ENCODE measurements at places on chromosomes 5 and 9.

DNA sequence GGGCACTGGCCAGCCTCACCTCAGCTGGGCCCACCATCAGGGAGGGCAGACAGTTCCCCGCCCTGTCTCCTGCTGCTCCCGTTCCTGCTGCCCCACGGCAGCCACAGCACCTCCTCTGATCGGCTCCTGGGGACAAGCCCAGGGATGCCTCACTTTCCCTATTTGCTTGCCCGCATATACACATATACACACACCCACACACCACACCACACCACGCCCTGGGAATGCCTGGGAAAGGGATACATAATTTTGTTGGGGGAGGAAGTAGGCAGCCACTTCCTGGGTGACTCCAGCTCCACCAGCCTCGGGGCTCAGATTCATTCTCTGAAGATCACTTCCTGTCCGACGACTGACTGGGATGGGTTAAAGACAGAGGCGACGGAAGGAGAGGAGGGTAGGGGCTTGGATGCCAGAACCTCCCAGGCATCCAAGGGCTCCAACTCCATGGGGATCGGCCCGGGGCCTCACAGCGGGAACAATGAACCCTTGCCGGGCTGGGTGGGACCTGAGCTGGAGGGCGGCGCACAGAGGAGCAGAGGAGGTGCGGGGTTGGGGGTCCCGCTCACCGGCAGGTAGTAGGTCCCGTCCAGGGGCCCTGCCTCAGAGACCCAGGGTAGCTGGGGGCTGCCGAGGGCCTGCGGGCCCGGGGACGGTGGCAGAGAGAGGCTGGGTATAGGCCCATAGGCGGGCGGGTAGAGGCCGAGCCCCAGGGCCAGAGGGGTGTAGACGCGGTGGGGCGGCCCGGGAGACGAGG, 2.0 kb upstream of the MZB1 start:
- no peak for DNase-seq

GRCh38 chr5:23820765-23821471, 313.5 kb downstream of the PRDM9 start:
- peak; percentile 41 for DNase-seq

GRCh38 chr5:92644266-92644886, 936.6 kb downstream of the NR2F1-AS1 start:
- DNase-seq: no peak

DNA sequence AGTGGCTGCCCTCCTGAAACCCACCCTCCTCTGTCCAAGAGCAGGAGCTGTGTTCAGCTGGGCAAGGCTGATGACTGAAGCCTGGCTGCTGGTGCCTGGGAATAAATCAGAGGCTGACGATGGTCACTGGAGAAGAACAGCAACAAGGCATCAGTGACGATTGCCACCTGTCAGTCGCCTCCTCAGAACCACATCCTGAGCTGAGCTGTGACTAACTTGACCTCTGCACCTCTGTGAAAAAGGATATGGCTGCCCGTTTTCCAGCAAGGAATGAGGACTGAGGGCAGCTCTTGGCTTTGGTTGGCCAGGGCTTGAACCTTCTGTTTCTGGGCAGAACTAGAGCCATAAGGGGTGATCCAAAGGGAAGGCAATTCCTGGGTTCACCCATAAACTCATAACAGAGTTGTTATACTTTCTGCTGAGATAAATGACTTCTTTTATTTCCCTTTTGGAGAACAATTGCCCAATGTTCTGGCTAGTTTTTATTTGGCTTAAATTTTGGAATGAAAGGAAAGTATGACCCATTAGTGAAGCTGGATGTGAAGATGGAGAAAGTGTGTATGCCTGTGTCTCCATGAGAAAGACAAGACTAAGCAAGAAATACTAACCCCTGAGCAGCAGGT, 40.1 kb downstream of the TRIP13 start:
- DNase-seq: no peak

DNA sequence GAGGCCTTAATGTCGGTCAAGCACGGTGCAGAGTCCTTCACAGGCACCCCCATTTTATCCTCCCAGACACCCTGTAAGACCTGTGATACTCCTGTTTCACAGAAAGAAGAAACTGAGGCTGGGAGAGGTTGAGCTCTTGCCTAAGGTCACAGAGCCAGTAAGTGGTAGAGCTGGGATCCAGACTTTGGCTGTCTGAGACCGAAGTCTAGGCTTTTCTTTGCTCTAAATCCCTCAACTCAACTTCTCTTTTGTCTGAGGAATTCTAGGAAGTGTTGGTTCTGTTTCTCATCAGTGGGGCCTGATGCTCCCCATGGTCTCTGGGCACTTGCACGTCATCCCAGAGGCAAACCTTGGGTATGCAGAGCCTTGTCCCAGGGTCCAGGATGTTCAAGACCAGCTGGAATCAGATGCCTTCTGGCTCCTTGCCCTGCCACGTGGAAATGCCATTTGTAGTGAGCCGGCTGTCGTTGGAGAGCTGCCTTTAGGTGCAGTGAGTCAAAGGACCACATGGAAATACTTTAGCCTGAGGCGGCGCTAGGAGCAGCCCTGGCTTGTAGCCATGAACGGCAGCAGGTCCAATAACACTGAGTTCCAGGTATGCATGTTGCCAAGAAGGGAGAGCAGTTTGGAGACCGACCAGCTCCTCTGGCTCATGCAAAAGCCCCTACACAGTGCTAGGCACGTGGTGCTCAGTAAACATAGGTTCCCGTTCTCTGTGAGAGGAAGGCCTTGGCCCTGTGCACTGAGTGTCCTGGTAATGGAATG, 9.2 kb downstream of the DCANP1 start:
- DNase-seq: no peak

DNA sequence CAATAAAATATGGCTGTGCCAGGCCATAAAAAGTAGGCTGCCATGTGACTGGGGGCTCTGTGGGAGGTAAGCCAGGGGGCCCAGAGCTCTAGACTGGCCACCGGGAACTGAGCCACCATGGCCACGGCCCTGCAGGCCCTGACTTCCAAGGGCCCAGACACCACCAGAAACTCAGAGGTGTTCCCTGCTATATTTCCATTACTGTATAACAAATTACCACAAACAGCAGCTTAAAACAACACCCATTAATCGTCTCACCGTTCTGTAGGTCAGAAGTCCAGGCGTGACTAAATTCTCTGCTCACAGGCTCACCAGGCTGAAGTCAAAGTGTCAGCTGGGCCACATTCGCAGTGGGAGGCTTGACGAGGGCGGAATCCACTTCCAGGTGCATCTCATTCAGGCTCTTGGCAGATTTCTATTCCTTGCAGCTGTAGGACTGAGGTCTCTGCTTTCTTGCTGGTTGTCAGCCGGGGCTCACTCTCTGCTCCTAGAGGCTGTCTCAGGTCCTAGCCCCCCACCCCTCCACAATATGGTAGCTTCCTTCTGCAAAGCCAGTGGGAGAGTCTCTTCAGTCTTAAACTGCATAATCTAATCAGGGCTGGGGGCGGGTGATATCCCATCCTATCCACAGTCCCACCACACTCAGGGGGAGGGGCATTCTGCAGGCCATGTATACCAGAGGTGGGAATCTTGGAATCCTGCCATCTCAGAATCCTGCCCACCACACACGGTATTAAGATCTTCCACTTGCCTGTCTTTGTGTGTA, 125.4 kb downstream of the C5orf15 start:
- DNase-seq: no peak

GRCh38 chr9:76166526-76166925, 227.7 kb downstream of the RFK start:
- DNase-seq: no peak

- DNase-seq: no peak
Measured at GRCh38 chr5:9892696-9893095, 262.5 kb upstream of the TAS2R1 start.

DNA sequence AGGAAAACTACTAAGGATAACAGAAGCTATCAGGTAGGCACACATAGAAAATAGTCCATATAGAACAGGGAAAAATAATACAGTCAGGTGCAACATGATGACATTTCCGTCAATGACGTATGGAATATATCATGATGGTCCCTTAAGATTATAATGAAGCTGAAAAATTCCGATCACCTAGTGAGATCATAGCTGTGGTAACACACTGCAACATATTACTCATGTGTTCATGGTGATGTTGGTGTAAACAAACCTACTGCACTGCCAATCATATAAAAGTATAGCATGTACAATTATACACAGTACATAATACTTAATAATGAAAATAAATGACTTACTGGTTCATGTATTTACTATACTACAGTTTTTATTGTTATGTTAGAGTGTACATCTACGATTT, 60.0 kb downstream of the MEGF9 start:
- DNase-seq: no peak

- no peak for DNase-seq
Measured at GRCh38 chr5:112491257-112491656, 72.2 kb upstream of the EPB41L4A start.

DNA sequence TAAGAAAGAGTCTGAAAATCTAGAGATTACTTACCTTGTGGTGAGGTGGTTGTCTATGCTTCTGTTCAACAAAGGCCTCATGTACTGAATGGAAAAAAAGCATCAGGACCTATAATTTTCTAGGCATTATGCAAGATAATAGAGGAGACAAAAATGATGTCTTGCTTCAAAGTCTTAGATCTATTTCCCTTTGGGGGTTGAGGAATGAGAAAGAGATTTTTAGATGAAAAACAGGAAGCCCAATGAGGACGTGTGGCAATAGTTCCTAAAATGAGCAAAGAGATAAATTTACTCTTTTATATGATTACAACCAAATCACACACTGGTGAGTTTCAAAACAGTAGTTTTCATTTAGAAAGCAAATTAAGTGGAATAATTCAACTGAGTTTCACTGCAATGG, 99.5 kb downstream of the GHR start:
- DNase-seq: no peak

GRCh38 chr9:14389146-14389545, 75.2 kb upstream of the NFIB start:
- no peak for DNase-seq

DNA sequence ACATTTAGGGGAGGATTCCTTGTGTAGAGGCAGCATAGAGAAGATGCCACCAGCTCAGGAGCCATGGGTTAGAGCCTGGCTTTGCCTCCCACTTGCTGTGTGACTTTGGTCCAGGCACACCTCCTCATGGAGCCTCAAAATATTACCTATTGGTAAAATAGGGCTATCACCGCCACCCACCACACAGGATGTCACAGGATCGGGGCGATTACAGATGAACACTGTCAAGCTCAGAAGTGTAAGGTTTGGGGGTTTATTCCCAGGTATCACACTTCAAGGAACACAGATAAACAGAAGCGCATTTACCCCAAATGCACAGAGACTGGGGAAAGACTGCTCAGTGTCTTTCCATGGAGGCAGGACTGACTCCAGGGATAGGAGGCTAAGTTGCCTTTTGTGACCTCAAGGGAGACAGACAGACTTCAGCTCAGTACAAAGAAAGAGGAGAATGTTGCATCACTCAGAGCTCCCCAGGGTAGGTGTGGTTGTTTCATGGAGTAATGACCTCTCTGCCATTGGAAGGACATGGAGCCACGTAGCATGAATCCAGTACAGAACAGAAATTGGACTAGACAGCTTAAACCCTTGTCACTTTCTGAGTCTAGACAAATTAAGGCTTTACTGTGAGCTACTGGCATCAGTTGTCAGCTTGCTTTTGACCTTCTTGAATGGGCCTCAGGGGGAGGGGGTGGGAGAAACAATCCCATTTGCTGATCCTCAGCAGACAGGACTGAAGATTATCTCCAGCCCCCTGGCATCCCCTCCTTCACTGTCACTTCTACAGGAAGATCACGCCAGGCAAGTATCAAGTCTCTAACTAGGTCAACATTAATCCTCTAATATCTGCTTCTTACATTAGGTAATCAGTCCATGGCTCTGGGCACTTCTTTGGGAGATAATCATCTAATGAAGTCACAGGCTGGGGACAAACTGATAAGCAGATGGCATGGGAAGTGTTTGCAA, 6.5 kb downstream of the TRAF1 start:
- DNase-seq: no peak

GRCh38 chr5:36519881-36520280, 86.5 kb upstream of the SLC1A3 start:
- DNase-seq: no peak

DNA sequence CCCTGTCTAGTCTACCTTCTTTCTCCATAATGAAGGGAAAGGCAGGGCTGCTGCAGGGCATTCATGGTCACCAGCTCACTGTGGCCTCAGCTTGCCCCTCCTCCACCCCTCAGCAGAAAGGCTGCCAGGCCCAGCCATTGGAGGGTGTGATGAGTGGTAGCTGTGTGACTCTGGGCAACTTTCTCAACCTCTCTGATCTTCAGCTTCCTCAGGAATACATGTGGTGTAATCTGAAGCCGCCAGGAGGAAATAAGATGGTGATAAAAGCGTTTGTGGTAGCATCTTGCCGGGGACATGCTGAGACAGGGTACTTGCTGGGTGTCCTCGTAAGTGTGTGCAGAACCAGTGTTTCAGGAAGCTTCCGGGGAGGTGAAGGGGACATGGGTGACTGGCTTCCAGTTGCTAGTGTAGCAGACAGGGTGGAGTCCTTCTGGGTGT, 9.8 kb downstream of the CXCL14 start:
- no peak for DNase-seq

DNA sequence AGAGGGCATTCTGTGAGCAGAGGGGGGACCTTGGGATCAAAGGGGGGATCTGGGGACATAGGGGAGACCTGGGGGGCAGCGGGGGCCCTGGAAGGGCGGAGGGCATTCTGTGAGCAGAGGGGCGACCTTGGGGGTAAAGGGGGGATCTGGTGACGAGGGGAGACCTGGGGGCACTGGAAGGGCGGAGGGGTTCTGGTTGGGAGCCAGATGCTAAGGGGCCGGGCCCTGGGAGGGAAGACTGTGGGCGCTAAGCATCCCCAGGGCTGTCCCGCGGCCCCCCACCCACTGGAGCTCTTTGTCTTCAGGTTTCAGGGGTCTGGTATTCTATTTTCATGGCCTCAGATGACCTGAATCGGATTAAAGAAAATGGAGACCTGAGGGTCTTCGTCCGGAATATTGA, 748 bp downstream of the LCN9 start:
- DNase-seq: no peak

DNA sequence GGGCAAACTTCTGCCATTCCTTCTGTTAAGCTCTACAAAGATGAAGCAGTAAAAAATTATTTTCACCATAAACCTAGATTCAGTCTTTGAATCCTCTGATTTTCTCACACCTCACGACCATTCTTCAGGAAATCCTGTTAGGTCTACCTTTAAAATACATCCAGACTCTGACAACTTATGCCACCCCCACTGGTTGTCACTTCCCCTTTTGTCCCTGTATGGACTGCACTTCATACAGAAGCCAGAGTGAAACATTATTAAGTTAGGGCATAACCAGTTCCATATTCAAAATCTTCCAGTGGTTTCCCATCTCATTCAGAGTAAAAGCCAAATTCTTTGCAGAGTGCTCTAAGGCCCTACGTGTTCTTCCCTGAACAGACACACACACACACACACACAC, 499.8 kb downstream of the RASEF start:
- DNase-seq: no peak
